ENCODE measurements at places on chromosomes 11 and 22.
A peak's percentile ranks its signal among the peaks of the same experiment; 100 is the strongest.

DNA sequence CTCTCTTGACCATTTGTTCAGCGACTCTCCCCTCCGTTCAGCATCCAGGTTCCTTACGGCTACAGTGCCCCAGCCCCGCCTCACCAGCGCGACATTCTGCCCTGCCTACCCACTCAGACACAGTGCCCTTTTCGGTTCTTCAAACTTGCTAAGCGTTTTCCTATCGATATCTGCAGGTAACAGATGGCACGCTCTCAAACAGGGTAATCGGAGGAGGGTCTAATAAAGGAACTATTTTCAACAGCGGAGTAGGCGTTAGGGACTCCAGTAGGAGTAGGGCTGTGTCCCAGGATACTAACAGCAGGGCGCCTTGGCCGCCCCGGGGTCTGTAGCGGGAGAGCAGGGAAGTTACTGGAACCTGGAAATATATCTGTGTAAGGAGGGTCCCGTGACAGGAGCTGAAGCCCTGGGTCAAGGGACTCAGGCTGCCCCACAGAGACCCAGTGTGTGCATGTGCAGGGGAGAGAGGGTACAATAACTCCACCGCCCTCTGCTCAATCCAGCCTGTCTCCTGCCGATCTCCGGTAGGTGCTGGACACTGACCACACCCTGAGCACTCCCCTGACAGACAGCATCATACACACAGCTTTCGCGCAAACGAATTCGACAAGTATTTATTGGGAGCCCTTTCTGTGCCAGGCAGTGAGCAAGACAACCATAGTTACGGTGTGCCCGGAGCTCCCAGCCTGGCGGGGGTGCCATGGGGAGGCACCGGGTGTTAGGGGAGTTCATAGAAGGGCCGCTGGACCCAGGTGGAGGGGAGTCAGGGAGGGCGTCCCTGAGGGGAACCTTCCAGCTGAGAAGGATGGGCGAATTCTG lies 2.1 kb downstream of the KLHL35 start:
- no peak for DNase-seq

DNA sequence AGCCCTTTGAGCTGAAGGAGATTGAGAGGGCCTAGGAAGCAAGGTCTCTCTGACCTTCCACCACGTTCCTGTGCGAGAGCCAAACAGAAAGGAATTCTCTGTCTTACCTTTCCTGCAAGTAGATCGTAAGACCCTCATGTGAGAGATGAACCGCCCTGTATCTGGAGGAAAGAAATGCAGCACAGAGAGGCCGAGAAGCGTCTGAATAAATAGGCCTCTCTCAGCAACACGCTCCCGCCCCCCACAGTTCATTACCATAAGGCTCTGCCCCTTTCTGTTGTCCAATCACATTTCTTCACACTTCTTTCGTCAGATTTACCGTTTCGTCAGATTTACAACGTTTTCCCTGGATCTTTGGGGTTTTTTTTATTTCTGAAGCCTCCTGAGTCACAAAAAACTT lies 90.3 kb downstream of the BLID start:
- peak; percentile 57 for DNase-seq

GRCh38 chr22:41222846-41223507 lies 17.8 kb downstream of the CHADL start:
- DNase-seq, result no peak

DNA sequence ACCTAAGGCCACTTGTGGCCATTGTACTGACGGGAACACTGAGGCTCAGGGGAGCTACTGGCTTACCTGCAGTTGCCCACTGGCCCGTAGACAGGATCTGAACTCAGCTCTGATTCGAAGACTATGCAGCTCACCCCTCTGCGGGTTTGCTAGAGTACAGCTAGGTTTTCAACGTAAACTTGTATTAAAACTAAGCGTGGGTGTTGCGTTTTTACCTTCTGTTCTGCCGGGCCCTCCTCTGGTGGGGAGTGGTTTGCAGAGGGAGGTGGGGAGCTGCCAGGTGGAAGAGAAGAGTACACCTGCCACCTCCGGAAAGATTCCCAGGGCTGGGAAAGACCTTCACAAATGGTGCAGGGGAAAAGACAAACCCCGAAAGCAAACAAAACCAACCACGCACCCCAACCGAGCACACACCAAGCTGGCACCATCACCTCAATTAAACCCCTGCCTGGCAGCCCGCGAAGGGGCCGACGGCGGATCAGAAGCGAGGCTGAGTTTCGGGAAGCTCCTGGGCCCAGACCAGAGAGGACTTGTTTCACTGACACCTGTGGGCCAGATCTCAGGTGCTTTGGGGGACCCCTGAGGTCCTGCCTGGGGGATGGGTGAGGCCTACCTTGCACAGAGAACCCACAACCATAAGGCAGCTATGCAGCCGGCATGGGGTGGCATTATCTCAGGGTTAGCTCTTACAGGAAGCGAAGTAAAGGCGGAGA lies 37.7 kb downstream of the SHISAL1 start:
- no peak for DNase-seq

DNA sequence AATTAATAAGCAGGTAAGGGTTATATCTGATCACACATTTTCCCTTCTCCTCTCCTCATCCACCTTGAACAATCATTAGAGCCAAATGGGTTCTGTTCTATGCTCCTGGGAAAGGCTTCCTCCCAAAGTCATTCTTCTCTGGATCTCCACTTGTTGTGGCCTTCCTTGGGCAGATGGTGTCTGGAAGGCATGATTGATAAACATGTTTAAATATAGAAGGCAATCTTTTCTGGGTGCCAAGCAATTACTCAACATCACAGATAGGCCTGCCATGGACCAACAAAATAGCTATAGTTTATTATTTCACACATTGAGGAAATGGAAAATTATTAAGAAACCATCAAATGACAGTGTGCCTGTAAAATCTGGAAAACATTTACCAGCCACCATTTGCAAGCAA lies 73.5 kb downstream of the KCNA4 start:
- no peak for DNase-seq

GRCh38 chr11:77512092-77512491 lies 38.2 kb upstream of the PAK1 start:
- no peak for DNase-seq

DNA sequence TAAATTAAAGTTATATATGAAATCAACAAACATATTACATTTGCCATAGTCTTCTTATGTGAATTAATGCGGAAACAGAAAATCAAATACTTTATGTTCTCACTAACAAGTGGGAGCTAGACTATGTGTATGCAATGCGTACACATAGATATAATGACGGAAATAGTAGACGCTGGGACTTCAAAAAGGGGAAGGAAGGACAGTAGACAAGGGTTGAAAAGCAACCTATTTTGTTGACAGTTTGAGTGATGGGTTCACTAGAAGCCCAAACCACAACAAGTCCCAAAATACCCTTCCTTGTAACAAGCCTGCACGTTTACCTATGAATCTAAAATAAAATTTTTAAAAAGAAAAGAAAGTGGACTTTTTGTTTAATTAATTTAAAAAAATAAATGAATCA lies 430.8 kb upstream of the CNTN5 start:
- DNase-seq, result no peak

DNA sequence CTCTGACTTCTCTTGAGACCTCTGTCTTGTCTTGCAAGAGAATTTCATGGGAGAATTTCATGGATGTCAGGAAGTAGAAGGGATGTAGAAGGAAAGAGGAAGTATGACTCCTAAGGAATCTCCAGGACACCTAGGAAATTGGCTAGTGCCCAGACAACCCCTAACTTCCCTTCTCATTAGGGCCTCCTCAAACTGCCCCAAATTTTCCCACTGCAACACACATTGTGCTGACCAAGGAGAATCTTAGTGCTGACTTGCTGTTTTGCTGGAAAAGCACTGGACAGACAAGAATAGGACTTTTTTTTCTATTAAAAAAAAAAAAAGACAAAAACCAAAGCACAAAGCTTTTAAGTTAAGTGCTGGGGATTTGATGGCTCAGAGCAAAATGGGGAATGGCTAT lies 236.1 kb upstream of the CADM1 start:
- DNase-seq, result no peak

GRCh38 chr22:29054251-29054767 lies 7.3 kb downstream of the C22orf31 start:
- DNase-seq, result no peak

GRCh38 chr11:43515090-43515489 lies 156.4 kb downstream of the TTC17 start:
- DNase-seq, result no peak

- DNase-seq, result no peak
Measured at GRCh38 chr11:38163526-38163925, 1565.5 kb upstream of the RAG2 start.

- DNase-seq, result no peak
Measured at GRCh38 chr11:128462189-128462588, 125.2 kb downstream of the ETS1 start.

DNA sequence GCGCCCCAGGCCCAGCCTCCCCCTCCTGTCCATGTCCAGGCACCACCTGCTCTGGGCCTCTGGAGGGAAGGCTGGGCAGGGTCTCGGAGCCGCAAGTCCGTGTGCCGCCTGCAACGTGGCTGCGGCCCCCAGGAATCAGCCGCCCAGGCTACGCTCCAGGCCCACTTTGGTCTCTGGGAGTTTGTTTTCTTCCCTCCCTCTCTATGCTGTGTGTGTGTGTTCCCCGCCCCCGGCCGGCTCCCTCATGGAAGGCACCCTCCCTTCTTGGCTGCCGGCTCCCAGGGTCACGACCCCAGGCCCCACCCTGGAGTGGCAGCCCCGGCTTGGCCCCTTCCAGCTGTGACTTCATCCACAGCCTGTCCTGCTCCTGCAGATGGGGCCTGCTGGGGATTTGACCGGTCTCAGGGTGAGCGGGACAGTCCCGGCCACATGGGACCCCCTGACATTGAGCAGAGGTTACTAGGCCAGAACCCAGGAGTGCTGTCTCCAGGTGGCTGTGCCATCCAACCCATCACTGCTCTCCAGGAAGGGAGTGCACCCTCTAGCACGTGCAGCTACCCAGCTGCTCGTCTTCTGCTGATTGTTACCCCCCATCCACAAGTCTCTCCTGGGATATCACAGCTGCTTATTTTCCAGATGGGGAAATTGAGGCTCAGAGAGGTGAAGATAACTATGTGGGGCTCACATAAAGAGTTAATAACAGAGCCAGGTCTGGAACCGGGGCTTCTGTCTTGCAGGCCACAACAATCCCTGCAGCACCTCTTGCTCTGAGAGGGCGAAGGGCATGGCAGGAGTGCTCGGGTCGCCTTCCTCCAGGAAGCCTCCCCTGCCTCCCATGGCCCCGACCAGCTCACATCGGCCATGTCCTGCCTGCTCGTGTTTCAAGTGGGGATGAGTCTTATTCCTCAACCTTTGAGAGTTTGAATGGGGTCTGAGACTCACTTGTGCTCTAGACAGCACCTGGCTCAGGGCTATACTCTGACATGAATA lies 2.8 kb upstream of the LIF start:
- DNase-seq, result no peak
